ENCODE measurements at places on chromosomes 12 and 14.
A peak's percentile ranks its signal among the peaks of the same experiment; 100 is the strongest.

DNA sequence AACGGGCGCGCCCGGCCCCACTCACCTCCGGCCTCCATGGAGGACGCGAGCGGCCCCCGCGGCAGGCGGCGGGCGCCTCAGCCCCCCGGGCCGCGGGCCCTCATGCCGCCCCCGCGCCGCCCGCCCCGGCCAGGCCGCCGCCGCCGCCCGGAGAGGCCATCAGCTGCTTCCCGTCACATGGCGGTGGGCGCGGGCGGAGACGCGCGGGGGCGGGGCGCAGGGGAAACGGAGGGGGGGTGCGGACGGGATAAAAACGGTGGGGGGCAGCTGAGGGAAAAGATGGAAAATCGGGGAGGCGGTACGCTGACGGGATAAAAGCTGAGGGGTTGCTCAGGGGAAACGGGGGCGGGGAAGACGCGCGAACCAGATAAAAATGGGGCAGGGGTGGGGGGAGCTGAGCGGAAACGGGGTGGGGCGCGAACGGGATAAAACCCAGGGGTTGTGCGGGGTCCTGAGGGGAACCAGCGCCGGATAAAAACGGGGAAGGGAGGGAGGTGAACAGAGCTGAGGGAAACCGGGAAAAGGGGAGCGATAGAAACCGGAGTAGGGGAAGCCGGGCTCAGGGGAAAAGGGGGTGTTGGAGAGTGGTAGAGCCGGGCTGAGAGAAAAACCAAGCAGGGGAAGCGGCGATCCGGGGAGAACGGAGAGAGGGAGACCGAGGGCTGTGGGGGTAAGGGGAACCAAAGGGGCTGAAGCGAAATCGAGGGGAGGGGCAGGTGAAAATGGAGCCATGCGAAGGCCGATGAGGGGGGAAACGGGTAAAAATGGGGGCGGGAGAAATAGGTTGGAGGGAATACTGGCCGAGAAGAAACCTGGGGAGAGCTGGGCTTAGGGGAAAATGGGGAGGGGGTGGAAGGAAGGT, at the start of gene WSB2:
WSB2 (minus strand) TSS at position 169 of the 862 bp plus-strand sequence; CDS start at position 38, 131 bp downstream.
- peak; percentile 85 for DNase-seq

DNA sequence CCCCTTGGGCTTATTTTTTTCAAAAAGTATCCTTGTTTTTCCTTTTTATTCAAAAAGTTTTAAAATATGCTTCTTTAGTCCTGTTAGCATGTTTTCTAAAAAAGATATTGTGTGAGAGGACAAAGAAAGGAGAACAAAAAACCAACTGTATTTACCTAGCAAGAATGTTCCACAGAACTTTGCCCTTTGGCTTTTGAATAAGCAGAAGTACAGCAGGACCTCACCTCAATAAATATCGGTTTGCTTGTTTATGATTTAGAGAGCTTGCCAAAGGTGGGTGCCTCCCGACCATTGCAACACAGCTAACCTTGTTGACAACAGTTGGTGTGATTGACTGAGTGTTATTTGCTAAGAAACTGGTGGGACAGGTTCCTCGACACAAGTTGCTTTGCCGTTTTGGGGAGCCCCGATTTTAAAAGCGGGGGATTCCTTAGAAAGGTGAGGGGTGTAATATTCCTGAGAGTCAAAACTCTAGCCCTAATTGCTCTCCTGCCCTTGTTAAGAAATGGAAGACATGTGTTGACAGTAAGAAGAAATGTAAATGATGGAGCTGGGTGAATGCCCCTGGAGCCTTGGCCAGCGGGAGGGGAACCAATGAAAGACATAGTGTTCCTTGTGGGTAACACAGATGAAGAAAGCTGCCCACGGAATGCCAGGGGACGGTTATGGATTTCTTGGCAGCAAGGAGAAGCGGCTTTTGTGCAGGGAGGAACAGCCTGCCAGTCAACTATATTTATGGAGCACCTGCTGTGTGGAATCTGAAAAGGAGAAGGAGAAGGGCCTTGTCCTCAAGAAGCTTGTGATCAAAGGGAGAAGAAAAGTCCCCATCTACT, 13.7 kb downstream of the MYBPC1 start:
- DNase-seq = no peak

GRCh38 chr12:50065726-50066310, 8.4 kb downstream of the ASIC1 start:
- DNase-seq = no peak

DNA sequence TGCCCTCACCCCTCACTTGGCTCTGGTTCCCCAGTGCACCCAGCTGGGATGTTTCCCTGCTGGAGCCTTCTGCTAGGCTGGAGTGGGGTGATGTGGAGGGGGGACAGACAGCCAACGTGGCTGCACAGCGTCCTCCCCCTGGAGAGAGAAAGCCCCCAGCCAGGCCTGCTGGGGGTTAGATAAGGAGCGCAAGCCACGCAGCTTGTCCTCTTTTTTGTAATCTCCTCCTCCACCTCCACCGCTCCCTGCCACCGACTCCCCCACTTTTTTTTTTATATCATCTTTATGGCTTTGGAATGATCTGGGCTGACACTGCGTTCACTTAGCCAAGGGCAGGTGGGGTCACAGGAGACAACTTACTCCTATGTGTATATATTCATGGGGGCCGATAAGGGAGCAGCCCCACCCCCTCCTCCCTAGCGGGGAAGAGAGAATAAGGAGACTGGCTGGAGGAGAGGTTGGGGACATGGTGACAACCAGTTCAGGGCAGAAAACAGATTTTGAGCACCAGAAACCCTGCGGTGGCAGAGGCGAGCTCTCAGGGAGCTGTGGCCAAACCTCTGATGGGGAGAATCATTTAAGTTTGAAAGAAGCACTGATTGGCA, 169.9 kb upstream of the LHX5 start:
- DNase-seq = no peak

DNA sequence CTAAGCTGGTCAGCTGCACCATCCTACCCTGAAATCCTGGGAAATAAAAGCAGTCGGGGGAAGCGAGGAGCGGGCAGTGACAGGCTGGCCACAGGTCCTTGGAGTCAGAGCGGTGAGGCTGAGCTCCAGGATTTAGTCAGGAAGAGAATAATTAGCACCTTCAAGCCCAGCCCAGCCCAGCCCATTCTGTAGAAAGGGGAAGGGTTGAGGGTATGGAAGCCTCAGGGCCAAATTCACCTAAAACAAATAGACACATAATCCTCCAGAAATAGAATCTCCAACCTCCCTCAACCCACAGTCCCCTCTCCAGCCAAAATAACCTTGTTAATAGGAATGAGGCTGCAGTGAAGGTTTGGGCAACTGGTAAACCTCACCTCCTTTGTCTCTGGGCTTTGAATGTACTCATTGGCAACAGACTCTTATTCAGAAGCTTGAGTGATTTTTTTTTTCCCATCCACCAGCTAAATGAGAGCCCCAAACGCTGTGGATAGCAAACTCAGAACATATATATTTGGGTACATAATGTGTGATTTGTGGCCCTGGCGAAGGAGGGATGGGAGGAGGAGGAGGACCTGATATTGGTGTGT, 334.1 kb downstream of the DPF3 start:
- DNase-seq = no peak

- peak; percentile 15 for DNase-seq
These were observed 1.4 kb downstream of the ETNK1 start for GRCh38 chr12:22626406-22626805.

- no peak for DNase-seq
These were observed 345.6 kb downstream of the ADAMTS20 start for GRCh38 chr12:43206396-43206795.
